Thymus (tissue), 14 donors: ENCODE measurements at places on chromosomes 12 and 14. TPM values are rescaled to one million over a fixed set of nuclear protein-coding genes. Genes with fewer than 3 reads are reported as not detected.
A peak's percentile ranks its signal among the peaks of the same experiment; 100 is the strongest.

Gene LBHD2
- total RNA-seq, result 0.19 TPM

Gene RASSF9
- total RNA-seq, result 1.2 TPM

Gene SLC6A12
- 0.14 TPM for total RNA-seq

Gene SRRM4
- under 0.01 TPM for total RNA-seq

Gene MIPOL1
- total RNA-seq, result 2.5 TPM

Gene DEPDC4
- total RNA-seq, result 2.0 TPM

Gene OASL
- total RNA-seq, result 6.3 TPM

Gene ARMH4
- total RNA-seq, result 1.6 TPM

- H3K36me3 ChIP-seq, result no peaks in the 10 kb centered on the region
- H3K4me1 ChIP-seq, result no peaks in the 10 kb centered on the region
- H3K27ac ChIP-seq, result no peak overlapping the region
- H3K4me3 ChIP-seq, result no peak overlapping the region
- no peaks in the 10 kb centered on the region for H3K27me3 ChIP-seq
- DNase-seq, result no peak
Observed at GRCh38 chr12:73452672-73453469, 1084.8 kb upstream of the ATXN7L3B start.

DNA sequence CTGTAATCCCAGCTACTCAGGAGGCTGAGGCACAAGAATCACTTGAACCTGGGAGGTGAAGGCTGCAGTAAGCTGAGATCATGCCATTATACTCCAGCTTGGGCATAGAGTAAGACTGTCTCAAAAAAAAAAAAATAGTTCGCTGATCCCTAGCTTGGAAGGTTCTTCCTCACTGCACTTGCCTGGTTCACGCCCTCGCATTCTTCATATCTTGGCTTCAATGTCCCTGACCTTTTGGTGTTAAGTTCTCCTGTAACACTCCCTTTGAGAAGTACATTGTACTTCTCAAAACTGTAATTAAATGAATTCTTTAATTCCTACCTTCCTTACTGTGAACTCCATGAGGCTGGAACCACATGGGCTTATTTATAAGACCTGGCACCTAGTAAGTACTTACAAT, 16.5 kb upstream of the TPCN1 start:
- H3K4me3 ChIP-seq, result no peak overlapping the region
- H3K27me3 ChIP-seq, result no peaks in the 10 kb centered on the region
- H3K4me1 ChIP-seq, result peaks cover 27% of the 10 kb centered on the region
- H3K36me3 ChIP-seq, result no peaks in the 10 kb centered on the region
- no peak overlapping the region for H3K27ac ChIP-seq

GRCh38 chr12:12898136-12898717, 6.9 kb downstream of the GPRC5A start:
- no peaks in the 10 kb centered on the region for H3K4me1 ChIP-seq
- H3K4me3 ChIP-seq, result no peak overlapping the region
- H3K27ac ChIP-seq, result no peak overlapping the region
- H3K27me3 ChIP-seq, result no peaks in the 10 kb centered on the region
- no peaks in the 10 kb centered on the region for H3K36me3 ChIP-seq

DNA sequence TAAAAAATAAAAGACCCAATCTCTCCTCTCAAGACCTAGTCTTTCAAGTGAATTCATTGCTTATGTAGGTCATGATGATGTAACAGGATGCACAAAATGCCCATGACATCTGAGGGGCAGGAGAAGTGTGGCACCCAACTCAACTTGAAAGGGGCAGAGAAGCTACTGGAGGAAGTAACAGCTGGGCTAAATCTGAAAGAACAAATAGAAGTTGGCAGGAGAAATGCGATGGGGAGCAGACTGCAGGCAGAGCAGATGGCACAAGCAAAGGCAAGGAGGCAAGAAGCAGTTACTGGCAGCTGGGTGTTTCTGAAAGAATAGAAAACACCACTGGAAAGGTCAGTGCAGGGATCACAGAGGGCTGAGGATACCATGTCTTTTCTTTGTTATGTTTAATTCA, 14.6 kb downstream of the SLC38A4 start:
- no peaks in the 10 kb centered on the region for H3K36me3 ChIP-seq
- peak; percentile 80 for DNase-seq
- no peaks in the 10 kb centered on the region for H3K27me3 ChIP-seq

DNA sequence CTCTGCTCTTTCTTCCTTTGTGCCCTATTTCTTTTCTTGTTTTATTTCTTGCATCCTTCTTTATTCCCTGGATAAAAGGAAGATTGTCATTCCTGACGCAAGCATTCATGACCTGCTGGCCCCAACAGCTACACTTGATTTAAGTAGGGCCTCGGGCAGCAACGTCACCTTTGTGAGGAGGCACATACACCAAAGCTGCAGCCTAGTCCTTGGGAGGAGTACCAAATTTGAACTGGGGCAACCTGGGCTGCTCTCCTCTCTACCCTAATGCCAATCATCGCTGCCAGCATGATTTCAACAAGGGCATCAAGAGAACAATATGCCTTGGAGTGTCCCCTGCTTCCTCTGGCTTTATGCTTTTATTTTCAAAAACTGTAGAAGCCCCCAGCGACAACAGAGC, 76.4 kb downstream of the C12orf50 start:
- H3K27ac ChIP-seq, result no peak overlapping the region
- no peak overlapping the region for H3K4me3 ChIP-seq
- no peaks in the 10 kb centered on the region for H3K4me1 ChIP-seq
- no peaks in the 10 kb centered on the region for H3K27me3 ChIP-seq
- no peaks in the 10 kb centered on the region for H3K36me3 ChIP-seq

DNA sequence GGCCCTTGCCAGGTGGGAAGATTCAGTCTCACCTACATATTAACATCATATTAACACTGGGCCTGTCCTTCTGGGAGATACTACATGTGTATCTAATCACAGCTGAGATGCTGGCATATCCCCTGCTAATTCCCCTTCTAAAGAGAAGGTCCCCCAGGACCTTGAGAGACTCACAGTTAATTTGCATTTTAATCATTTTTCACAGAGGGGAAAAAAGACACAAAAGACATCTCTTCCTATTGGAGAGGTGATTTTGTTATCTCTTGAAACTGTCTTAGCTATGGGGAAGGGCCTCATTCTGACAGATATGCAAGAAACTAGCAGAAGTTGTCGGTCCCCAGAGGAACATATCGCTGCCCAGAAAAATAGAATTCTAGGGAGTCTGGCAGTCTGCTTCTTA, 7.5 kb downstream of the C14orf132 start:
- no peak for DNase-seq
- no peaks in the 10 kb centered on the region for H3K4me1 ChIP-seq
- H3K27ac ChIP-seq, result no peak overlapping the region
- H3K36me3 ChIP-seq, result no peaks in the 10 kb centered on the region

DNA sequence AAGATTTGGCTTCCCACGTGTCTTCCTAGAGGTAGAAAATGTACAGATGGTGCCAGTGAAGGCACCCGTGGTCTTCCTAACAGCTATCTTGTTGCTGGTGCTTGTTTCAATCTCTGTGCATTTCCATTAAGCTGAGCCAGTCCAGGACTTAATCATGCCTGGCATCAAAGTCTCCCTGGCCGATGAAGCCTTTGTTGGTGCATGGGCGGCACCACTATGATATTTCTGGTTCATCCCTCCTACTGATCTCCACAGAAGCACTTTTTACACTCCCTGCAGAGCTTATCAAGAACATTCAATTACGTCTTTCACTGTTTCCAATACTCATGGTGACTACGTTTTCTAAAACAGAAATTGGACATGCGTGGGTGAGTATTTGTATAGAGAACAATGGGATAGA, 128.4 kb downstream of the TTC8 start:
- H3K36me3 ChIP-seq, result no peaks in the 10 kb centered on the region
- H3K4me1 ChIP-seq, result no peaks in the 10 kb centered on the region
- no peak overlapping the region for H3K27ac ChIP-seq
- no peak overlapping the region for H3K4me3 ChIP-seq

DNA sequence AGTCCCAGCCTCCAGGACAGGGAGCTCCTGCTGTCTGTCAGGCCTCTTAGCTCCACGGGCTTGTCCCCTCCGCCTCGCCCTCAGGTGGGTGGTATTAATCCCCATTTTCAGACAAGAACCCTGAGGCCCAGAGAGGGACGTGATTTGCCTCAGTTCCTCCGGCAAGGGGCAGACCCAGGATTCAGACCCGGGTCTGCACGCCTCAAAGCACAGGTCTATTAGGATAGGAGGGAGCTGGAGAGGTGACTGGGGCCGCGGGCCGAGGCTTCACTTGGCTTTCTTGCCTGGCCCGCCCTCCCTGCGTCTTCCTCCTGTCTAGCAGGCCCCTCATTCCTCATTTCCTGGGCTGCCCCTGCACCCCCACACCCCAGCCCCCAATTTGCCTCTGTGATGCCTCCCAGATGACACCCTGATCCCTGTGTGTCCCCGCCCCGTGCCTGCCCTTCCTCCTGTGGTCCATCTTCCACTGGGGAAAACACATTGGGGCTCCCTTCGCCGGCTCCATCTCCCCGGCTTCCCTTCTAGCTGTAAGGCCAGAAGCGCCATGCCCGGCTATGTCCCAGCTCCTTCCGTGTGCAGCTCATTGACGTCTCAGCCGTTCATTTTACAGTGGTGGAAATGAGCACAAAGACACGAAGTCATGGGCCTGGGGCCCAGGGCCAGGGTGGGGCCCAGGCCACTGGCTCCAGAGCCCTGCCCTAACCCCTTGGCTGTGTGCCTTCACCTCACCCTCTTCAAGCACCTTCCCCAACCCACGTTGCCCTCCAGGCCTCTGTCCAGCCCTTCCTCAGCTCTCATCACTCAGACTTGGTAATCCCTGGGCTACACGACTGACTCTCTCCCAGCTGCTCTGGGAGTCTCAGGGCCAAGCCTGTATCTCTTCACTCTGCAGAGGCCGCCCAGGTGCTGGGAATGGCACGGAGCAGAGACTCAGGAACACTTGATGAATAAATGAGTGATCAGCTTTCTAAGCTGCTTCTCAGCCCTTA, 15.5 kb upstream of the CYP46A1 start:
- no peak for DNase-seq
- H3K27ac ChIP-seq, result no peak overlapping the region
- H3K27me3 ChIP-seq, result no peaks in the 10 kb centered on the region
- no peaks in the 10 kb centered on the region for H3K36me3 ChIP-seq

DNA sequence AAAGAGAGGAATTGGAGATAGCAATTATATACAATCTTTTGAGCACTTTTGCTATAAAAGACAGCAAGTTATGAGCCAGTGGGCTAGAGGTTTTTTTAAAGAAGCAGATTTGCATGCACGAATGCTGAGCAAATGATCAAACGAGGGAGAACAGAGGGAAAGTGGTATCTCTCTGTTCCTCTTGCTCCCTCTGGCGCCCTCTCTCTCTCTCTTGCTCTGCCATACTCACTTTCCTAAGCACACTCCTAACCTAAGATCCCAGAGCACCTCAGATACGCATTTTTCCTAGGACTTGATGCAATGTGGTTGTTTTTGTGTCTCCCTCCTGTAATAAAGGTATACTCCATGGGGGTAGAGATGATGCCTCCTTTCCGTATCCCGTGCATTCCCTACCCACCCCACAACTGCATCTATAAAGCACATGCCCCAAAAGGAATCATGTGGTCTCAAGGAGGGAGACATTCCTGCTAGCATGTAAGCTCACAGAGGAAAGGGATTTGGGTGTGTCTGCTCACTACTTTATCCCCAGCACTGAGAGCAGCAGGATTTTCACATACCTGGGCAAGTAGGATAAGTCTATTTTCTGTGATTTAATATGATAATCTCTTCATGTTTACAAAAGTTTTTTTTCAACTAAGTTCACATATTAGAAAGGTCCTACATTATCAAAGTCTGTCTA, 270.2 kb downstream of the SSPN start:
- no peak overlapping the region for H3K27ac ChIP-seq
- no peak for DNase-seq
- no peaks in the 10 kb centered on the region for H3K4me1 ChIP-seq
- no peaks in the 10 kb centered on the region for H3K27me3 ChIP-seq
- H3K36me3 ChIP-seq, result peaks cover 14% of the 10 kb centered on the region
- no peak overlapping the region for H3K4me3 ChIP-seq

GRCh38 chr14:29821242-29821641, 106.4 kb downstream of the PRKD1 start:
- H3K27me3 ChIP-seq, result no peaks in the 10 kb centered on the region
- H3K36me3 ChIP-seq, result no peaks in the 10 kb centered on the region
- H3K4me3 ChIP-seq, result no peak overlapping the region
- no peak overlapping the region for H3K27ac ChIP-seq
- H3K4me1 ChIP-seq, result no peaks in the 10 kb centered on the region
- no peak for DNase-seq

DNA sequence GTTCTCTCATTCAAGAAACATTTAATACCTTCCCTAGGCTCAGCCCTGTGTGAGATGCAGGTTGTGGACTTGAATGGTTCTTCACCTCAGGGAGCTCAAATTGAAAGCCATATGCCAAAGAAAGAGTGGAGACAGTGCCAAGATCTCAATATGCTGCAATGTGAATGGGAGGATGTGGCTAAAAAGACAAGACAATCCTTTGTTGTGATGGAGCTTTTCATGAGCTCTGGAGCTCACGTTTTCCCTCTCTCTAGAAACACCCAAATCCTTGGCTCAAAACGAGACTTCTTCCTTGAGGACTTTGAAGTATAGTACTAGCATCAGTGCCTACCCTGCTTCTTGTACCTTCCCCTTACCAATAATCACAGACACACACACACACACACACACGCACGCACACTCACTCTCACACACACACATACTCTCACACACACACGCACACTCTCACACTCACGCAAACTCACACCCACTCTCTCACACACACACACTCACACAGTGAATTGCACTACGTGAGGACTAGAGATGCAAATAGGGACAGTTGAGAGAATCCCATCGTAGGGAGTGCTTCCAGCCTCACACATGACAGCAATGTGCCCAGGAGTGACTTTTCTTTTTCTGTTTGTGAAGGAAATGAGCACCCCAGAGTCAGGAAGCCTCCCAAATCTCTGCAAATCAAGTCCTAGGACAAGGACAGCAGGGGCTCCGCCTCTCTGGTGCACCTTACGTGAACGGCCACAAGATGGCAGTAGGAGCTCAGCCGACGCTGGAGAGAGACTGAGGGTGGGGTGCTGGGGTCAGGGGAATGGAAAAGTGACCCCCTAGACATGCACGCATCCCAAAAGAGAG, 231.4 kb downstream of the PCNX1 start:
- no peaks in the 10 kb centered on the region for H3K4me1 ChIP-seq
- no peak overlapping the region for H3K4me3 ChIP-seq
- no peaks in the 10 kb centered on the region for H3K36me3 ChIP-seq
- H3K27me3 ChIP-seq, result no peaks in the 10 kb centered on the region

- no peaks in the 10 kb centered on the region for H3K27me3 ChIP-seq
- H3K4me3 ChIP-seq, result no peak overlapping the region
- DNase-seq, result no peak
- no peak overlapping the region for H3K27ac ChIP-seq
Observed at GRCh38 chr12:94898388-94898787, 105.1 kb downstream of the NDUFA12 start.

GRCh38 chr12:88590851-88591250, 10.6 kb upstream of the KITLG start:
- no peak for DNase-seq
- H3K27me3 ChIP-seq, result no peaks in the 10 kb centered on the region
- H3K4me1 ChIP-seq, result no peaks in the 10 kb centered on the region
- no peak overlapping the region for H3K27ac ChIP-seq
- no peaks in the 10 kb centered on the region for H3K36me3 ChIP-seq

GRCh38 chr12:51442324-51442723, 17.7 kb downstream of the SLC4A8 start:
- no peak overlapping the region for H3K27ac ChIP-seq
- no peak for DNase-seq
- H3K4me3 ChIP-seq, result no peak overlapping the region
- H3K4me1 ChIP-seq, result no peaks in the 10 kb centered on the region
- no peaks in the 10 kb centered on the region for H3K27me3 ChIP-seq
- H3K36me3 ChIP-seq, result no peaks in the 10 kb centered on the region
